ENCODE measurements at places on chromosomes 2 and 18. TPM values are rescaled to one million over a fixed set of nuclear protein-coding genes. Genes with fewer than 3 reads are reported as not detected.

Gene FOXD4L1
- polyA plus RNA-seq, result 0.16 TPM

Gene ADI1
- 71.4 TPM for polyA plus RNA-seq

Gene FN1
- 580 TPM for polyA plus RNA-seq

Gene IL36A
- not detected for polyA plus RNA-seq

Gene ALPI
- polyA plus RNA-seq, result 0.09 TPM

Gene RANBP2
- polyA plus RNA-seq, result 58.8 TPM

Gene DSG4
- 0.04 TPM for polyA plus RNA-seq

Gene RFTN2
- 28.7 TPM for polyA plus RNA-seq

Gene MALL
- 15.9 TPM for polyA plus RNA-seq

- no peak for DNase-seq
Measured at GRCh38 chr2:28175028-28175427, 217.6 kb upstream of the FOSL2 start.

DNA sequence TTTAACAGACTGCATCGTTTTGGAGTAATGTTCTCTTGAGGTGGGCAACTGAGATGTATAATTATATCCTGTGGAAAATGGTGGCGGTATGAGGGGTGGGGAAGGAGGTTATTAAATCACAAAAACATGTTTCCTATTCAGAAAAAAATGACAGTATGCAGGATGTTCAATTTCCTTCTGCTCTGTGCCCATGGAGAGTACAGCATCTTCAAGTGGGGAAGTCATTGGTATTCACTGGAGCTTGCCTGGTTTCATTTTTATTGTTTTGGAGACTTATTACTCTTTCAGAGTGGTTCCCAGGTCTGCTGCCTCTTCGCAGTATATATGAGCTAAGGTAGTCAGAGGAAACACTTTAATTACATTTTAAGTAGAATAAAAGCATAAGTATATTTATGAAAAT, 318.8 kb upstream of the RAB12 start:
- DNase-seq, result no peak

- no peak for DNase-seq
Measured at GRCh38 chr18:50142441-50143120, 52.4 kb downstream of the MYO5B start.

- DNase-seq, result peak; percentile 70
Measured at GRCh38 chr2:15577071-15577735, 14.5 kb upstream of the DDX1 start.

GRCh38 chr2:8203364-8203763, 478.5 kb upstream of the ID2 start:
- no peak for DNase-seq

DNA sequence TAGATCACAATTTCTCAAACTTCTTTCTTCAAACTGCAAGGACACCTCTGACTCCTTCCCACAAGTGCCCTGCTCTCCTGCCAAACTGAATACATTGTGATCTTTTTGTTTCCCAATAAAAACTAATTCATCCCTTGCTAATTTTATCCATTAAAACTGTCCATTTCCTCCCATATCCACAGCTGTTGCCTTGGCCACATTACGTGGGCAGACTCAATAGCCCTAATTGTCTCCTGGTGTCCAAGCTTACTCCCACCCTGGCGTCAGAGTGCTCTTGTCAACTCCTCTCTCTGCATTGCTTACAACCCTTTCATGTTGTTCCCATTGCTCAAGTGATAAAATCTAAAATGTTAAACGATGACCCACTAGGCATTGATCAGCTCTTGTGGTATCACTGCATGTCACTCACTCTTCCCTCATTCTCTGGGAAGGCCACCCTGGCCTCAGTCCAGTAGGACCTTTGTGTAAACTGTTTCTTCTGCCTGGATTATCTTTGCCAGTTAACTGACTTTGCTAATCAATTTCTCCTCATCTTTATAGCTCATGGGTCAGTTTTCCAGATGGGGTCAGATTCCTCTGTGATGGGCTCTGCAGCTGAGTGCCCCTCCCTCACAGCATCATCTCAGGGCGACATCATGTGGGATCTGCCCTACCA, 525.0 kb downstream of the SLC4A3 start:
- no peak for DNase-seq

GRCh38 chr2:128754246-128754724, 435.6 kb upstream of the HS6ST1 start:
- DNase-seq, result no peak

- DNase-seq, result no peak
Measured at GRCh38 chr18:63344263-63344662, 22.7 kb downstream of the KDSR start.

DNA sequence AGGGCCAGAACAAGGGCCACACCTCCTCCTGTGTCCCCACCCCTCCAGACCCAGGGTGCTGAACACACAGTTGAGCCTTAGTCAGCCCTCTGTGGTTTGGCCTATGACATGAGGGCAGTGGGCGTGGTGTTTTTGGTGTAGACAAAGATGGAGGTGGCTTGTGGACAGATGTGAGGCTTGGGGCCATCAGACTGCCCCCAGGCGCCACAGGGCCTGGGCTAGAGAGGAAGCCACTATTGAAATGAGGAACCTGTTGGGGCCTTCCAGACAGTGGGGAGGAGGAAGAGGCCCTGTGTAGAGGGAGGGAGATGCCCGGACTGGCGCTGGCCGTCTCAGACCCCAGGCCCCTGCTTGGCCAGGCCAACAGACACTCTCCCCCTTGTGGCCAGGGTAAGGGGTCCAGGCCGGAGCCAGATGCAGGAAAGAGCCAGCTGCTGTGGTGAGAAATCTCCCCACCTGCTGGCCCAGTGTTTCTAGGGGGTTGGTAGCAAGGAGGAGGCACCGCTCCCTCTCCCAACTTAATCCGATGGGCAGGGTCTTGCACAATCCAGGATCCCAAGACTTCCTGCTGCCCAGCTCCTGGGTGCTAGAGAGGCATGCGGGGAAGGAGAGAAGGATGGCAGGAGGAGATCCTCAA, 53.8 kb downstream of the SMAD7 start:
- DNase-seq, result no peak

DNA sequence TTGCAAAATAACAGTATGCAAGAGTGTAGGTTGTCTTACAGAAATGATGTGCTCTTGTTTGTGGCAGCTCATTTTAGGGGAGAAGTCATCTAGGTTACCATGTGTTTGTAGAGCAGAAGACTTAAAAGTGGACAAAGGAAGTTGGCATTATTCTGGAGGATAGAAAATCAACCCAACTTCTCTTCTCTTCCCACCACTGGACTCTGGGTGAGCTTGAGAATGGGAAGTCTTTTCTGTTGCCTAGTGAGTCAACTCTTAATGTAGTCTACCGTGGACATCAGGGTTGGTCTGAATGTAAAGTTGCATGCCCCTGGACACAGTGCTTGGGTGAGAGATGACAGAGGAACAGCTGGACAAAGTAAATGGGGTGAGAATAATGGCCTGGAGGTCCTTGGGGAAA, 98.3 kb downstream of the FMNL2 start:
- no peak for DNase-seq

DNA sequence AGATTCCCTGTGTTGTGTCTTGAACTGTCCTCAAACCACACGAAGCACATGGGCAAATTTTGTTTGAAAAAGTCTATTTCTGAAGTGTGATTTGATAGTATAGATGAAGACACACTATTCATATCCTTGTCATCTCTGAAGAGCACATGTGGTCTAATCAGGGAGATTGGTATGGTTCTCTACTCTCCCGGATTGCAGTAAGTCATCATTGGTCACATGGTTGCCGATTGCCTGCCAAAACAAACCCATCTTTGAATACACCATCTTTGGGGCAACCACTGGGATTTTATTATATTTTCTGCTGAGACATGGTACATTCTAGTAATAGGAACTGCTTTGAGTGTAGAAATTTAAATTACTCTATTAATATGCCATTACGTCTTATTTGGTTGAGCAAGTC, 186.9 kb downstream of the MYO1B start:
- no peak for DNase-seq

GRCh38 chr2:240569998-240570530, 1.8 kb downstream of the RNPEPL1 start:
- no peak for DNase-seq

DNA sequence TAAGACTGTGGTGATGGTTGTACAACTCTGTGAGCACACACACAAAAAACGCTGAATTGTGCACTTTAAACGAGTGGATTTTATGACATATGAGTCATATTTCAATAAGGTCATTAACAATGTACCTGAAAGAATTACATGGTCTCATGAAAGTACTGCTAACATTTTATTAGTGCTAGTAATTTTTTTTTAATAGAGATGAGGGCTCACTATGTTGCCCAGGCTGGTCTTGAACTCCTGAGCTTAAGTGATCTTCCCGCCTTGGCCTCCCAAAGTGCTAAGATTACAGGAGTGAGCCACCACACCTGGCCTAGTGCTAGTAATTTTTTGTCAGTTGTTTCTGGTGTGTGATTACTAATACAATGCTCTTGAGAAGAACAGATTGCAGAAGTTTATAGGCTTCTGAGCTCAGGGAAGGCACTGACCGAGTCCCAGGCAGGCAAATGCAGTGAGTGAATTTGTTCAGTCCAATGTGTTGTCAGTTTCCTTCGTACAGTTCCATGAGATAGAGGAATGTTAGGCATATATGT, 177.0 kb downstream of the TGIF1 start:
- no peak for DNase-seq

GRCh38 chr2:16034151-16034974, 94.0 kb downstream of the MYCN start:
- no peak for DNase-seq

GRCh38 chr2:26692279-26692896, at the start of gene KCNK3:
TSS of gene KCNK3 (plus strand) at chr2:26692722. CDS start at chr2:26692876, 154 bp downstream.
- no peak for DNase-seq

- DNase-seq, result no peak
Measured at GRCh38 chr2:197911667-197912066, 107.3 kb downstream of the PLCL1 start.

- DNase-seq, result no peak
Measured at GRCh38 chr2:136107051-136108033, 10.6 kb downstream of the CXCR4 start.

DNA sequence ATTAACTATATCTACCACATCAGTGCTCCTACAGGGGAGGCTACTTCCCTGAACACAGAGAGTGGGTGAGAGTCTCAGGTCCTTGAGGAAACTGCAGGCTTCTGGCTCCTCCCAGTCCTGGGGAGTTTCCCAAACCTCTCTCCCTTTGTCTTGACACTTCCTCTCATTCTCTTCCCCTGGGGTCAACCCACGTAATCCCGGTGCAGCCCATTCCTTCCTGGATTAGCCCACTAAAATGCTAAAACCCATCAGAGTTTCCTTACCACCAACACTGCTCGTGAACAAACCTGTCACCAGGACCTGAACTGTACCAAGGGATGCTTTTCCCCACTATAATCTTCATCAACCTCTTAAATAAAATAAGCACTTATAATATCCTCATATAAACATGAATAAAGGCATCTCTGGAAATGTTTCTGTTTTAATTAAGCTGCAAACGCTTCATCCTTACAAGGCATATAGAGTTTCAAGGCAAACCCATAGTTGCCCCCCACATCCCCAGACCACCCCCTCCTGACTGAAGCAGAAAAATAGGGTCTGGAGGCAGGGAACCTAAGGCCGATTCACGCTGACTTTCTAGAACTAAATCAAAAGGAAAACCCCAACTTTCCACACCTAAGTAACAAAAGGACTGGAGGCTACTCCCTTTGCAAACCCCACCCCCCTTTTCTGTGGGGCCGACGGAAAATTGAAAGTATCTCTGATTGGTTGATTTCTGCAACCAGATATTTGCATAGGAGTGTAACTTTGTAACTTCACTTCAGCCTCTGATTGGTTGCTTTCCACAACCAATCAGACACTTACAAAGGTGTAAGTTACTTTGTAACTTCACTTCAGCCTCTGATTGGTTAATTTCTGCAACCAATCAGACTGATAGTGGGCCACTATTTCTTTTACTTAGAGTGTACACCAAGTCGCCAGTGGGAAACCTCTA, 19.0 kb downstream of the TMSB10 start:
- DNase-seq, result no peak

GRCh38 chr2:150188800-150189199, 298.7 kb downstream of the RND3 start:
- no peak for DNase-seq

DNA sequence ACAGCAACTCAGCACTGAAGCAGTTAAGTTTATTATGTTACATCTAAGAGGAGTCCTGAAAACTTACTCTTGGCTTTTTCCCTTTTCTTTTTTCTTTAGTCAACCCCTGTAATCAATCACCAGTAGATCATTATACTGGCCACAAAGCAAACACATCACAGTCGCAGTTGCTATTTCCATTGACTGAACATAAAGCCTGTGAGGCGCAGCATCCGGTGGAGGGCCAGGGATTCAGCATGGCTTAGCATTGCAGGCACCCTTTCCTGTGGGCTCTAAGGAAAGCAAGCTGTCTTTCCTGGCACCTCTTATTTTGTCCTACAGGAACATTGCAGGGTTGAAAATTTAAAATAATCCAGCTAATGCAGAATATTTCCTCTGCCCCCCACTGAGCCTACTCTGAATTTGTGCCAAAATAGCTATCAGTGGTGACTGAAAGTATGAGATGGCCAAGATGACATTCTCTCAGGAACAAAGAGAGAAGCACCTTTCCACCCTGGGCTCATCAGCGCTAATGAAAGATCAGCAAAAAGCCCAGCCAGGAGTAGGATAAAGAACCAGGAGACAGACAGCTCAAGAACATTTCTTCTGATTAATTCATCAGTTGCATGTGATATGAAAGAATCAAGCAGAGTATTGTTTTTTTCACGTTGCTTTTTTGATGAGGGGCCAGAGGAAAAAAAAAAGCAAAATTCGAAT, 85.3 kb upstream of the SULT1C3 start:
- no peak for DNase-seq

GRCh38 chr2:115533081-115533480, 1090.6 kb downstream of the DPP10 start:
- DNase-seq, result no peak

- DNase-seq, result no peak
Measured at GRCh38 chr2:31558401-31559295, 22.1 kb downstream of the SRD5A2 start.

GRCh38 chr2:149038442-149039212, at the start of gene LYPD6B:
TSS of gene LYPD6B (plus strand) at chr2:149038699. CDS start at chr2:149130949, 92,250 bp downstream.
- DNase-seq, result no peak

GRCh38 chr2:19312949-19313348, 45.5 kb downstream of the OSR1 start:
- no peak for DNase-seq

DNA sequence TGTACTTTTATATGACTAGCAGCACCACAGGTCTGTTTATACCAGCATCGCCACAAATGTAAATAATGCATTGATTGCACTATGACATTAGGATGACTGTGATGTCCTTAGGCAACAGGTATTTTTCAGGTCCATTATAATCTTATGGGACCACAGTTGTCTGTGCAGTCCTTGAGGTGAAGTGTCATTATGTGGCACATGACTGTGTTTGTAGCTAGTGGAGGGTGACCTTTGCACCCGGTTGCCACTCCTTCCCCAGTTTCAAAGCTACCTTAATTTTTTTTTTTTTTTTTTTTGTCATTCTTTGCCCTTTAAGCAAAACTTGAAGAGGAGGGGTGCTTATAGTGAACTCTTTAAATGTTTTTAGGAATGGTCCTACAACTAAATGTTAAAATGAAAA, 386.4 kb downstream of the THSD7B start:
- DNase-seq, result no peak

GRCh38 chr2:239135531-239135930, 265.3 kb downstream of the HDAC4 start:
- no peak for DNase-seq
